ENCODE measurements at places on chromosomes 16 and 17. TPM values are rescaled to one million over a fixed set of nuclear protein-coding genes. Genes with fewer than 3 reads are reported as not detected.
A peak's percentile ranks its signal among the peaks of the same experiment; 100 is the strongest.

Gene PHOSPHO1
- 1.6 TPM for total RNA-seq

Gene GP1BA
- total RNA-seq = not detected

Gene PRR29
- total RNA-seq = 0.78 TPM

Gene CDK10
- total RNA-seq = 22.9 TPM

Gene FBXW10
- 0.47 TPM for total RNA-seq

Gene KRTAP4-5
- not detected for total RNA-seq

Gene HYDIN
- total RNA-seq = 26.5 TPM

Gene PITPNM3
- 13.9 TPM for total RNA-seq

Gene TEX14
- 0.31 TPM for total RNA-seq

Gene HS3ST4
- total RNA-seq = 12.5 TPM

Gene EFNB3
- total RNA-seq = 13.7 TPM

Gene MT1M
- 1.4 TPM for total RNA-seq

GRCh38 chr17:45385331-45385997 is 47.2 kb downstream of the ARHGAP27 start:
- DNase-seq = peak; percentile 62

- no peak for DNase-seq
Observed at GRCh38 chr16:53881371-53881770, 177.4 kb downstream of the FTO start.

DNA sequence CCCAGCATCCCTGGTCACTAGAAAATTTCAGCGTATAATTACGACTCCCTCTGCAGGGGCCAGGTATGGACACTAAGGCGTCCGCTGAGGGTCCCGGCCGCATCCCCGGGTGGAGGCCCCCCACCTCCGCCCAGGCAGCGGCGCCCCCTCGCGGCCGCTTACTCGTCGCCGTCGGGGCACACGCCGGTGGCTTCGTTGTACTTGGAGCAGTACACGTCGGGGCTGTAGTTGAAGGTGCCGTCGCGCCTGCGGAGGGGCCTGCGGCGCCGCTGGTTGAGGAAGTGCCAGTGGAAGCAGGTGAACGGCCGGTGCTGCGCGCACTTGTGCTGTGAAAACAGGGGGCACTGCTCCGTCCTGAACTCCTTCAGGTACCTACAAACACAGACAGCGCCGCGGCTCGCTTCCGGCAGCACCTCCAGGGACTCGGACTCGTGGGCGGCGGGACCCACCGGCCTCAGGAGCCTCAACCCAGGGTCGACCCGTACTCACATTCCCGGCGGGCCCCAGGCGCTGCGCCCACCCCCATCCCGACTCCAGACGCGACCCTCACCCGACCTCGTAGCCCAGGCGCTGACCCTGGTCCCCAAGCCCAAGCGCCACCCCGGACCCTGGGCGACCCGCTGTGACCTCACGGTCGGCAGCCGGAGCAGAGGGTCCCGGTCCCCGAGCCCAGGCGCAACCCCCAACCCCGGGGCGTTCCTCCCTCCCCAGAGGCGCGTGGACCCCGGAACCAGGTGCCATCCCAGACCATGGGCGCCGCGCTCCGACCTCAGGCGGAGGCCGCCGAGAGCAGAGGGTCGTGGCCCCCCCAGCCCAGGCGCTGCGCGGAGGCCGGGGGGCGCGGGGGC is 596 bp downstream of the UNKL start:
- DNase-seq = no peak

- DNase-seq = no peak
Observed at GRCh38 chr17:80833952-80834892, 157.4 kb upstream of the CHMP6 start.

GRCh38 chr17:29349409-29349808 is 40.8 kb upstream of the TAOK1 start:
- no peak for DNase-seq

GRCh38 chr17:57855391-57856035 is 5.7 kb upstream of the MRPS23 start:
- DNase-seq = no peak

- DNase-seq = no peak
Observed at GRCh38 chr17:43834106-43834505, 1.2 kb upstream of the MPP3 start.

DNA sequence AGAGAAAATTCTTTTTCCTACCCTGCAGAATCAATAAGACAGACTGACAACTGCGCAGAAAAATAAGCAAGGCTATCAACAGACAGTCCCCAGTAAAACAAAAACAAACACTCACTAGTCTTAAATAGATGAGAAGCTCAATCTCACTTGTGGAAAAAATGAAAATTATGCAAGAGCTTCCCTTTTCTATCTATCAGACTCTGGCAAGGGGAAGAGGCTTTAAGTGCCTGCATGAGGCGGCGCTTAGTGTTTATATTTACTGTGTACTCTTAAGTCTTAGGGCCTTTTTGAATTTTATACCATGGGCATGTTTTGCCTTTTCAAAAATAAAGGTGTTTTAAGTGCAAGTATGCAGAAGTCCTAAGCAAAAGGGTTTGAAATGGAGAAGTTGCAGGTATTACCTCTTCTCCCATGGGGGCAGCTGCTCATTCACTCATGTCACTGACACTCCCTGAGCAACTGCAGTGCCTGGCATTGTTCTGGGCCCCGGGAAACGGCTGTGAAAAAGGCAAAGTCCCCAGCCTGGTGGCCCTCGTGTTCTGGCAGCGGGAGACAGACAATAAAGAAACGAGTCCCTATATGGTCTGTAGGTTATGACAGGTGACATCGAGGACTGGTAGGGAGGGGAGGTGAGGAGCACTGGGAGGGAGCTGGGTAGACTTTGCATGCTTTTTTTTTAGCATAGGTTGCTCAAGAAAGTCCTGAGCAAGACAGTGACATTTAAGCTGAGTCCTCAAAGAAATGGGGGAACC is 35.2 kb downstream of the HSBP1 start:
- no peak for DNase-seq

GRCh38 chr16:82936941-82937551 is 310.3 kb downstream of the CDH13 start:
- DNase-seq = no peak

DNA sequence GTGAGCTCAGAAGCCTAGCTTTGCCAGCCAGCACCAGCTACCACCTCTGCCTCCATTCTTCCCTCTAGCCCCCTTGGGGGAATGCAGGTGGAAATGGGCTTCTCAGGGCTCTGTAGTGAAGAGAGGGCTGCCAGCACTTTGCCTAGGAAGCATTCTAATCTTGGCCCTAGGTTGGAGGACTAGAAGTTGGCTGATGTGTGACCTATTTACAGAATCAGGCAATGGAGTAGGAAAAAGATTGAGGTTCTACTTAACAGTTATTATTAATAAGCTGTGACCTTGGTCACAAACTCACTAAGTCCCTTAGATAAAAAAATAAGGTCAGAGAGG is 19.9 kb downstream of the DHX38 start:
- no peak for DNase-seq

DNA sequence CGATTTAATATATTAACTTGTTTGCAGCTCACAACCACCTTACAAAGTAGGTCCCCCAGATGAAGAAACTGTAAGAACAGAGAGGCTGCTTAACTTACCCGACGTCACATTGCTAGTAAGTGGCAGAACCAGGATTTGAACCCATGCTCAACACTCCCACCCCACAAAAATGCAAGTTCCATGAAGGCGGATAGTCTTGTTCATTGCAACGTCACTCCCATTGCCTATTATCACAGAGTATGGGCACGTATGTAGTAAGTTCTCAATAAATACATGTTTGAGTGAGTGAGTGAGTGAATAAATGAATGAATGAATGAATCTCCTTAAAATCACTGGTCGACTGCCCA is 1.1 kb downstream of the USP31 start:
- no peak for DNase-seq

GRCh38 chr16:84281074-84281473 is 13.6 kb upstream of the WFDC1 start:
- no peak for DNase-seq

DNA sequence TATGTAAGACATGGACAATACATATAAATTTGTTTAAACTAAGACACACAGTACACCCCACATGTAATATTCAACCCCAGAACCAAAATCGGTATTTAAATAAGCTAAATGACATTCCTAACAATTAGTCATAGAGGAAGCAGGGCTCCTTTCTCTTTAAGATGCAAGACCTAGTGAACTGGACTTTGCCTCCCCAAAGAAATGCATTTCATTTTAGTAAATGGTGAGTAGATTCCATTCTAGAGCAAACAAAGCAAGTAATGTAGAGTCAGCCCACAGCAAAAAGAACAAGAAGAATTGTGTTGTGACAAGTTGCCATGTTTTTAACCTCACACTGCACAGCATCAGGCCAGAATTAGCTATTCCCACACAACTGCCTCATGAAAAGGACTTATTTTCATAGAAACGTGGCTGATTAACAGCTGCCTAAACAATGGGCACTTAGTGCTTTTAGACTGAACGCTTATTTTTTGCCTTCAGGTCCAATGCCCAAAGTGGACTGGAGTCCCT is 14.4 kb downstream of the DNAJC7 start:
- no peak for DNase-seq

DNA sequence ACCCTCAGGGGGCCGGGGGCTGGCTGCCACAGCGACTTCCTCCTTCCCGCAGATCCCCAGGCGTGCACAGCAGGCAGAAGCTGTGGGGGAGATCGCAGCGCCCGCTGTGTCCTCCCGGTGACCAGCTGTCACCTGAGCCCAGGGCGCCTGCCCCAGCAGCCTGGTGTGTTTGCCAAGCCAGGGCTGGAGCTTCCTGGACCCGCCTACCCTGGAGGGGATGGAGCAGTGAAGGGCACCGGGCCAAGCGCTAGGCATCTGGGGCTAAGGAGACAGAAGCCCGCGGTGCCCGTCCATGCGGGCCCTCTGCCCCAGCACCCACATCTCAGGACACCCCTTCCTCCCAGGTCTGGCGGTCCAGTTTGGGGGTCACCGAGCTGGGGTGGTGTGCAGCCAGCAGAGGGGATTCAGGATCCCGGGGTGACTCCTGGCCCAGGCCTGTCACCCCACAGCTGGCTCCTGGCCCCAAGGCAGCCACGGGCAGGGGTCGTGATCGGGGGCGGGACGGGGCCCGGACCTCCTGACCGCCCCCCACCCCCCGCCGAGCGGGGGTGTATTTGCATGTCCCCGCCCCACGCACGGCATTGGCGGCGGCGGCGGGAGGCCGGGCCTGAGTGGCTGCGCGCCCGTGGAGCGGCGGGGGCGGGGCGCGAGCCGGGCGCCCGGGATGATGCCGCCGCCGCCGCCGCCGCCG is at the start of gene RAB26:
RAB26 (plus strand) TSS at position 645 of the 691 bp plus-strand sequence. CDS start 159 bp downstream, outside the sequence.
- peak; percentile 56 for DNase-seq

DNA sequence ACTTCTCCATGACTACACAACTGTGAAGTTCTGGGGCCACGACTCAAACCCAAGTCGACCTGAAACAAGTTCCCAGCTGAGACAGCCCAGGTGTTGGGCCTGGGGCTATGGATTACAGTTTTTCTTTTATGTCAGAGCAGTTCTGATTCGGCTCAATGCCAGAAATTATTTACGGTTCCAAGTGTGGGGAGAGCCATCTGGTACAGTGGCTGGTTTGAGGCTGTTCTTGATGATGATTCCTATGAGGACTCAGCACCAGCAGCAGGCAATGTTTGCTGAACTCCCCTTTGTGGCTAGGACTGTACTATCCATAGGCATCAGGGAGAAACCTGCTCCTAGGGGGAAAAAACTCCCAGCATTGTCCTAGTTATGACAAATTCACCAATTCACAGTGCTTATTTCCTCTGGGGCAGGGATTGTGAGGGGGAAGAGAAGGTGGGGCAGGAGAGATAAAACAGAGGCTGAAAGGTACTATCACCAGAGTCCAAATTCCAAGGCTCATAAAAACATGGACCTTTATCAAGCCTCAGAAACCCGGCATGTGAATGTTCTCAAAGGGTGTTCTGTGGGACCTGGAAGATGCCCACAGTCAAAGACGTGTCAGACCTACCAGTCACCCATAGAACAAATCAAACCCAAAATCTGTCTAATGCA is 18.2 kb upstream of the CMTM4 start:
- no peak for DNase-seq

GRCh38 chr16:53646506-53646905 is 57.2 kb downstream of the RPGRIP1L start:
- no peak for DNase-seq

GRCh38 chr16:86211800-86212199 is 298.5 kb upstream of the FOXF1 start:
- no peak for DNase-seq

GRCh38 chr17:80198144-80198661 is 21.9 kb downstream of the SGSH start:
- no peak for DNase-seq

- DNase-seq = no peak
Observed at GRCh38 chr16:50498431-50499155, 49.6 kb upstream of the NKD1 start.

GRCh38 chr16:2250652-2251295 is 613 bp downstream of the ECI1 start:
- no peak for DNase-seq

- DNase-seq = no peak
Observed at GRCh38 chr17:72034000-72034399, 86.8 kb upstream of the SOX9 start.

- DNase-seq = no peak
Observed at GRCh38 chr17:50645748-50646682, 11.3 kb downstream of the ABCC3 start.

DNA sequence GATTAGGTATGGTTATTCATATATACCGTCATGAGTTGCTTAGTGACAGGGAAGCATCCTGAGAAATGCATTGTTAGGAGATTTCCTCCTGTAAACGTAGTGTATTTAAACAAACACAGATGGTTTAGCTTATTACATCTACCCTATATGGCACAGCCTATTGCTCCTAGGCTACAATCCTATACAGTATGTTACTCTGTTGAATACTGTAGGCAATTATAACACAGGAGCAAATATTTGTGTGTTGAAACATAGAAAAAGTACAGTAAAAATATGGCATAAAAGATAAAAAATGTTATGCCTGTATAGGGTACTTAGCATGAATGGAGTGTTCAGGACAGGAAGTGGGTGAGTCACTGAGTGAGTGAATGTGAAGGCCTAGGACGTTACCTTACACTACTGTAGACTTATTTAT is 157.7 kb downstream of the CDH11 start:
- no peak for DNase-seq

DNA sequence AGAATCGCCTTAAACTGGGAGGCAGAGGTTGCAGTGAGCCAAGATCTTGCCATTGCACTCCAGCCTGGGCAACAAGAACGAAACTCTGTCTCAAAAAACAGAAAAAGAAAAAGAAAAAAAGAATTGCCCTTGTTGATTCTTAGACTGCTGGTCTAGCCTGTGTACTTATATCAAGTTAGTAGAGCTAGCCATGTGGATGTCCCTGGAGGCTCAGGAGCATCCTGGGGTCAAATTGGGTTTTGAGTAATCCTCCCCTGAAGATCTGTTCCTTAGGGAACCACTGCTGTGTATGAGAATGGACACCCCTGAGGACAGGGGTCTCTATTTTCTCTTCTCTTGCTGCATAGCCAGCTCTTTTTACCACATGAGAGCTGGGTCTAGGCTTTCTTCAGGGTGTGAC is 21.5 kb downstream of the SLC7A6OS start:
- no peak for DNase-seq

DNA sequence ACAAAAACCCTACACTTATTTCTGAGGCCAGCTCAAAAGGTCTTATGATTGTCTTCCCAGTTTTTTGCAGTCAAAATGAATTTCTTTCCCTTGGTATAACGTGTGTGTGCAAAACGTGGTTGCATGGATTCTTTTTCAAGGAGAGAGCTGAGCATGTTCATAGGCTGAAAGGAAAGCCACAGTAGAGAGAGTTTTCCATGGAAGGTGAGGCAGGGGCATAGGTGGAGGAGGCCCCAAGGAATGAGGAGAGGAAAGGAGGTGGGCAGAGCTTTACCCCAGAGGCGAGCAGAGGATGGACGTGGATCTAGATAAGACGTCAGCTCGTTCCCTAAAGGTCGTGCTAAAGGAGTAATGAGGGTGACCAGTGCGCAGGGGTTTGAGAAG is 22.8 kb downstream of the TRPV2 start:
- no peak for DNase-seq
